ENCODE measurements at places on chromosomes 11 and 22.

GRCh38 chr11:36775130-36775529 lies 177.1 kb upstream of the RAG2 start:
- no peak for DNase-seq

GRCh38 chr11:70871881-70872280 lies 380.5 kb downstream of the SHANK2 start:
- no peak for DNase-seq

- DNase-seq: no peak
Measured at GRCh38 chr11:80109031-80109430, 668.2 kb upstream of the TENM4 start.

DNA sequence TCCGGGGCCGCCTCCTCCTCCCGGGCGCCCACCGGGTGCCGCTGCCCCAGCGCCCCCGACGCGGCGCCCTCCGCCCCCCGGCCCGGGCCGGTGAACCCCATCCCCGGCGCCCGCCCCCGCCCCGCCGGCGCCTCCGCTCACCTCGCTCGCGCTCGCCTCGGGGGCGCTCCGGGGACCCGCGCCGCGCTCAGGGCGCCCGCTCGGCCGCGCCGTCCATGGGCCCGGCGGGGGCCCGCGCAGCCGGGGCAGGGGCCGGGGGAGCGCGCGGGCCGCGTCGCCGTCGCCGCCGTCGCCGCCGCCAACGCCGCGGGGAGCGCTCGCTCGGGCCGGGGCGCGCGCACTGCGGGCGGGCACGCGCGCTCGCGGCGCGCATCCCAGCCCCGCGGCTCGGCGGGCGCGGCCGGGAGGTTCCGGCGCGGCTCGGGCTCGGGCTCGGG lies 293 bp downstream of the DUSP8 start:
- no peak for DNase-seq

- DNase-seq: no peak
Measured at GRCh38 chr11:116115801-116116200, 611.6 kb upstream of the CADM1 start.
